ENCODE measurements at places on chromosomes 3 and 15.

DNA sequence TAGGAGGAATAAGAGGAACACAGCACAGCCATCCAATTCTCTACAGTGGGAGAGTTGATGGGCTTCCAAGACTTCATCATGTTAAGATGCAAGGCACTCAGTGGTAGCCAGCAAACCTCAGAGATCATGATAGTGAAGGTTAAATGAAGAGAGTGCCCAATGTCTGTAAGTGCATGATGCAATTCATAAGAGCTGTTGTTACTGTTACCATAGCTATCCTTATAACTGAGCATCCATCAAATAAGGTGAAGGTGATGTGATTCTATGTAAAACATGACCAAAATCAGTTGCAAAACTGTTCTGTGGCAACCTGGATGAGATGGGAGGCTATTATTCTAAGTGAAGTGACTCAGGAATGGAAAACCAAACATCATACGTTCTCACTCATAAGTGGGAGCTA is 289.7 kb downstream of the MAGI1 start:
- DNase-seq, result no peak

DNA sequence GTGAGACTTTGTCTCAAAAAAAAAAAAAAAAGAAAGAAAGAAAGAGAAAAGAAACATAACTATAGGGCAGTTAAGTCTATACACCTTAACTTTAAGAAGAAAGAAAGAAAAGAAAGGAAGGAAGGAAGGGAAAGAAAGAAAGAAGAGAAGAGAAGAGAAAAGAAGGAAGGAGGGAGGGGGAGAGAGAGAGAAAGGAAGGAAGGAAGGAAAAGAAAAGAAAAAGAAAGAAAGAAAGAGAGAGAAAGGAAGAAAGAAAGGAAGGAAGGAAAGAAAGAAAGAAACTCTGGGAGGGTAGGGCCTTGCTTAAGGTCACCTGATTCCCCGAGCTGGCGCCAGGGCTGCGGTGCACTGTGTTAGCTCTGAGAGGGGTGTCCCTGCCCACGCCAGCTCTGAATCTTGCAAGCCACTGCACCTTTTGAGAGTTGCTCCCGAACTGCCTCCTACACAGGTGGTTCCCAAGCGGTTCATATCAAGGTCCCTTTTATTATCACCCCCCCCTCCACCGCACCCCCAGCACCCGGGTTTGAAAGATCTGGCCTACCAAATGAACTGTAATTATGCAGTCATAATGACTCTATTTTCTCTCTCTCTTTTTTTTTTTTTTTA is 39.2 kb upstream of the VPS8 start:
- no peak for DNase-seq

DNA sequence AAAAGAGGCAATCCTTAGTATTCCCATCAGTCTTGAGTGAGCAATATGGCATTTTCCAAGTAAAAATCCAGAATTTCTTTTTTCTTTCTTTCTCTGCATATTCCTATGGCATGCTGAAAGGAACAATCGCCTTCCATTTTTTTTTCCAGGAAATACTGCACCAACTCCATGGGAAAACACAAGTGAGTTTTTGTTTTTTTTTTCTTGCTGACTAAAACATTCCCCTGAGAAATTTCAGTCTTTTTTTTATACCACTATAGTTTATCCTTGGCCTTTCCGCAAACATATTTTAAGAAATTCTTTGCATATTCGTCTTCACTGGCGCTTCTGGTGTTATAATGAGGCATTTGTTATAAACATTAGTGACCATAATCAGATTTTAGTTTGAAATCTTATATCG is 429.6 kb upstream of the MDFIC2 start:
- DNase-seq, result no peak

GRCh38 chr3:45937206-45938042 is 5.8 kb upstream of the CXCR6 start:
- DNase-seq, result no peak

- DNase-seq, result no peak
Observed at GRCh38 chr3:5349343-5349742, 161.8 kb downstream of the EDEM1 start.

Data from EH (cell line).